ENCODE measurements at places on chromosomes 2 and 18. TPM values are rescaled to one million over a fixed set of nuclear protein-coding genes. Genes with fewer than 3 reads are reported as not detected.

ALPI gene
- polyA plus RNA-seq: not detected

RND3 gene
- 7.4 TPM for polyA plus RNA-seq

C2orf49 gene
- polyA plus RNA-seq: 5.6 TPM

NCL gene
- 61.2 TPM for polyA plus RNA-seq

GRHL1 gene
- 1.3 TPM for polyA plus RNA-seq

DNA sequence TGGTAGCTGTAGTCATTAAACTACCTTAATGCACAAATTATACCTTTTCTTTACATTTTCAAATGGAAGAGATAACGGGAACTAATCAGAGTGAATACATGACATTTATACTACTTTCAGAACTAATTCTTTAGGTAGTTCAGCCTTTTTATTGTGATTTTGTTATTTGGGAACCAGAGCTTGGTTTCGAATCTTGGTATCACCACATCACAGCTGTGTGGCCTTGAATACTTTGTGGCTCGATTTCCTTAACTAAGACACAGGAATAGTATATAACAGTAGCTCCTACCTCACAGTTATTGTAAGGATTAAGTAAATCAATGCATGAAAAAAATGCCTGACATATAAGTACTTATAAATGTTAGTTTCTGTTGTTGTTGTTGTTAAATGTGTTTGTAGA lies 240.0 kb downstream of the WDR7 start:
- H3K27me3 ChIP-seq: no peaks in the 10 kb centered on the region
- H3K4me1 ChIP-seq: no peaks in the 10 kb centered on the region
- H3K36me3 ChIP-seq: no peaks in the 10 kb centered on the region
- no peak overlapping the region for H3K4me3 ChIP-seq

GRCh38 chr2:211133766-211134165 lies 577.4 kb downstream of the CPS1 start:
- H3K36me3 ChIP-seq: no peaks in the 10 kb centered on the region
- H3K27ac ChIP-seq: no peak overlapping the region

- H3K4me3 ChIP-seq: no peak overlapping the region
- H3K36me3 ChIP-seq: no peaks in the 10 kb centered on the region
- H3K27ac ChIP-seq: no peak overlapping the region
- H3K27me3 ChIP-seq: peaks cover 10% of the 10 kb centered on the region
Observed at GRCh38 chr2:160267022-160267421, 67.0 kb upstream of the ITGB6 start.

DNA sequence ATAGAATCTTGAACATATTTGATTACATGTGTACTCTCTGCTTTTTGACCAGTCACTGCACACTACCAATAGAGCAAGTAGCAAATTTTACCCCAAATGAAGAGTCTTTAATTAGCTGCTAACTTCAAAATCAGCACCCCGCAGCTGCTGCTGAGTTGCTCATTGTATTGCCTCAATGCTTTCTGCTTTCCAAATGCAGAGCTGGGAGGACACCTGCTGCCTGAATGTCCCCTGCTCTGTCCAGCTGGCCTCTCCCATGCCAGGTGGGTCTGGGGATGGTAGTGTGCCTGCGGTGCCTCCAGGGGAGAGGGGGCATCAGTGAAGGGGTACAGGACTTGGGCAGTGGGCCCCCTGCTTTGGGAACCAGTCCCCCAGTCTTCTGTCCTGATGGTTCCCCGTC lies 184.8 kb downstream of the PRKCE start:
- H3K4me1 ChIP-seq: peaks cover 3% of the 10 kb centered on the region
- no peak overlapping the region for H3K27ac ChIP-seq
- H3K36me3 ChIP-seq: no peaks in the 10 kb centered on the region
- no peak for DNase-seq
- H3K27me3 ChIP-seq: no peaks in the 10 kb centered on the region

DNA sequence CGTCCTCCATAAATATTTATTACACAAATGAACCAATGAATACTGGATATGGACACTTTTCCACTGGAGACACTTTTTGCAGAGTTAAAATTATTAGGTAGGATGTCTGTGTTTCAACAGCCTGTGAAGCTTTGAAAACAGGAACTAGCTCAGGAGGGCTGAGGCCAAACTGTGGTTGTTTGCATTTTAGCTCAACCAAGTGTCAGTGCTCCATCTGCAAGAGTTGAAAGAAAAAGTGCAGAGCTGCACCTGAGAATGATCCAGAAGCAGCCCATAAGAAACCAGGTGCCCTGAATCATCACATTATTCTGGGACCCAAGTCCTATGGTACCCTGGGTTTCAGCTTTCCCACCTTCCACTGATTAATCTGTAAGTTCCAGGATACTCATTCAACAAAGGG lies 180.4 kb downstream of the TRIB2 start:
- no peaks in the 10 kb centered on the region for H3K27me3 ChIP-seq
- no peak for DNase-seq
- no peaks in the 10 kb centered on the region for H3K4me1 ChIP-seq
- no peak overlapping the region for H3K4me3 ChIP-seq
- no peak overlapping the region for H3K27ac ChIP-seq
- H3K36me3 ChIP-seq: no peaks in the 10 kb centered on the region

- no peak overlapping the region for H3K4me3 ChIP-seq
- no peaks in the 10 kb centered on the region for H3K36me3 ChIP-seq
Observed at GRCh38 chr18:47996091-47996541, 65.7 kb upstream of the SMAD2 start.

- no peak overlapping the region for H3K4me3 ChIP-seq
- no peak overlapping the region for H3K27ac ChIP-seq
- H3K27me3 ChIP-seq: no peaks in the 10 kb centered on the region
- peaks cover 11% of the 10 kb centered on the region for H3K36me3 ChIP-seq
- no peak for DNase-seq
Observed at GRCh38 chr2:11200651-11201050, 45.4 kb downstream of the SLC66A3 start.

GRCh38 chr2:230762317-230762896 lies 49.8 kb downstream of the CAB39 start:
- H3K27me3 ChIP-seq: no peaks in the 10 kb centered on the region
- H3K27ac ChIP-seq: no peak overlapping the region
- peak; percentile 10 for DNase-seq
- no peak overlapping the region for H3K4me3 ChIP-seq
- peaks cover 10% of the 10 kb centered on the region for H3K4me1 ChIP-seq
- no peaks in the 10 kb centered on the region for H3K36me3 ChIP-seq

DNA sequence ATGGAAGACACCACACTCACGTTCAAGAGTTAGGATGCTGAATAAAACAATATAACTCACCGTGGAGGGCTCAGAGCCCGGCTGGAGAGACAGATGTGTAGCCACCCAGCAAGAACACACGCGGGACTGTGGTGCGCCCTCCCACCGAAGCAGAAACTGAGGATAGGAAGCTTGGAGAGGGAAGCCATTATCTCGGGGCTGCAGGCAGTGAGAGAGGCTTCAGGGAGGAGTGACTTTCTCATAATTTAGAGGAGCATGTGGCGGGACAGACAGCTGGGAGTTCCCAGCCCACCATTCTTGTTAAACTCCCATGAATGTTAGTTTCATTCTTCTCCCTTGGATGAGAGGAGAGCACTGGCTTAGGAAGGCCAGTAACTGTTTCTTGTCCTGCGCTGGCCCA lies 96.4 kb downstream of the MAPRE2 start:
- H3K4me1 ChIP-seq: peaks cover 6% of the 10 kb centered on the region
- DNase-seq: no peak
- H3K4me3 ChIP-seq: no peak overlapping the region

DNA sequence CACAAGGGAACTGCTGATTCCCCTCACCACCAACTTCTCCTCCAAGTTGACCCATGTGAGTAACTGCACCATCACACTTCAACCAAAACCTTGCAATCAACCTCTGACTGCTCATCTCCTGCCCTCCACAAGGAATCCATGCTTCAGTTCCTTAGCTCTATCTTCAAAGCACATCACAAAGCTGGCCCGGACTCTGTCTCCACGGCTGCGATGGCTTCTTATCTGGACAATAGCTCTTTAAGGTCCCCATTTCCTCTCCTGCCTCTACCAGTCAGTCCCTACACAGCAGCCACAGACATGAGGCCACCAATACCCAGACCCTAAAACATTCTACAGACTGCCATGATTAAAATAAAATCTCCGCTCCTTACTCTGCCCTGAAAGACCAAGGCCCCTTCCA lies 25.7 kb downstream of the MBOAT2 start:
- DNase-seq: no peak
- no peaks in the 10 kb centered on the region for H3K36me3 ChIP-seq
- no peak overlapping the region for H3K4me3 ChIP-seq

DNA sequence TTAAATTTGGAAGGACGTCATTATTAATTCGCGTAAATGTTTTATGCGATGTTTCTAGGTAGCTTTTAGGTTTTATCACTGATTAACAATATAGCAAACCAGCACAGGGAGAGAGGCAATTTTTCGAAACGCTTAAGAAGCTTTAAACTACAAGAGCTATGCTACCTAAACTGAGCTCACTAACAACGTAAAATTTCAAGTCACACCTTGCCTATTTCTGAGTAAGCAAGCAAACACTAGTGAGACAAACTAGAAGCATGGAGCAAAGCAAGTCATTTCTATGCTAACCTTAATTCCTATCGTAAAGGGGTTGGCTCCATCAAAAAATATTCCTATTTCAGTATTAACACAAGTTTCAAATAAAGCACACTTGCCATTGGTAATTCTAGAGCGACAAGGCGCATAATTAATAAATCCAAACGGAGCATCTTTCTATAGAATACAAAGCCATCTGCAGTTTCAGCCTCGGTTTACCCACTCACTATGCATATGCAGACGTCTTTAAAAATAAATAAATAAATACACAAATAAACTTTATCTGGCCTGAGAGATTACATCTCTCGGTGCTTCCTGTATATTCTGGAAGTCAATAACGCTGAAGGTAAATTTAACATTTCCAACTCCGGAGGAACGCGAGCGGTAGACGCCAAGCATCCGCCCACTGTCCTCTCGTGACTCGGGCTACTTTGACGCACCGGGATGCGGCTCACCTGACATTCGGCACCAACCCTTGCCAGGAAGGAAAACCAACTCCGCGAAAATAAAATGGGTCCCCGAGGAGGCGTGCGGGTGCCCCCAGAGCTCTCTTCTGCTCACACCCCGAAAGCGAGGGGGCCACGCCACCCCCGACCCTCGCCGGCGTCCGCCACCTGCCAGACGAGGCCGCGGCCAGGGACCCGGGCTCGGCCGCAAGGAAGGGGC lies 947 bp downstream of the ITSN2 start:
- H3K4me1 ChIP-seq: peaks cover 5% of the 10 kb centered on the region
- no peak for DNase-seq
- no peaks in the 10 kb centered on the region for H3K36me3 ChIP-seq
- H3K27me3 ChIP-seq: peaks cover 3% of the 10 kb centered on the region

- DNase-seq: no peak
- peaks cover 4% of the 10 kb centered on the region for H3K4me1 ChIP-seq
Observed at GRCh38 chr2:238911376-238912227, 63.7 kb downstream of the TWIST2 start.

DNA sequence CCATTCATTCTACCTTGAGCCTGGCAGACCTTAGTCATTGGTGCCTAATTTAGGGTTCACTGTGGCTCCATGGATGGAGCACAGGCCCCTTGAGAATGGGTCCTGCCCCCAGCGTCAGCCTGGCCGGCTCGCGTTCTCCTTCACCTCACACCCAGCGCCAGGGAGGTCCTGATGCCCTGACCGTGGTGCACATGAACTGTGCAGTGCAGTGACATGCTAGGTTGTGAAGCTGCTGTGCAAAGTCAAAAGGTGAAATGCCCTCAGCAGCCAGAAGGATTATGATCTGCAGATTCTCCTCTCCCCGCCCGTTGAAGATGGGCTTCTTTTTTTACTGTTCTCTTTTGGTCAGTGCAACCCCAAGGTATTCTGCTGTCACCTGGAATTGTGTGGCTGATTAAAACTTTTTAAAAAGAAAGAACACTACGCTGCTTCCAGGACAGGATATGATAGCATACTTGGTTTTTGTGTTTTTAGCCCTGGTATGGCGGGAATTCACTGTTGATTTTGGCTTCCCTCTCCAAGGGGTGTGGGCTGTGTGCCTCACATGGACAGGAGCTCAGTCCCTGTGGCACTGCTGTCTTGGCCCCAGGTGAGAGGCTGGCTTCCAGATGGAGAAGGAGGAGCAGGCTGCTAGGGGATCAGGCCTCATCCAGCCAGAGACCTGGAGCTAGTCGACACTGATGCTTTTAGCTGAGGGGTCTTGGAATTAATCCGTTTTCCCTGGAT lies 49.4 kb upstream of the MCFD2 start:
- no peaks in the 10 kb centered on the region for H3K36me3 ChIP-seq
- no peak overlapping the region for H3K4me3 ChIP-seq
- H3K4me1 ChIP-seq: no peaks in the 10 kb centered on the region
- no peaks in the 10 kb centered on the region for H3K27me3 ChIP-seq
- H3K27ac ChIP-seq: no peak overlapping the region

Measured in H1 (cell line).